PC-9 (cell line): ENCODE measurements at places on chromosomes 2 and 18. TPM values are rescaled to one million over a fixed set of nuclear protein-coding genes. Genes with fewer than 3 reads are reported as not detected.

GRCh38 chr2:47437287-47437686 is 34.3 kb downstream of the MSH2 start:
- DNase-seq: no peak
- H3K27ac ChIP-seq: no peak overlapping the region
- no peaks in the 10 kb centered on the region for H3K27me3 ChIP-seq
- no peak overlapping the region for H3K4me3 ChIP-seq
- no peaks in the 10 kb centered on the region for H3K4me1 ChIP-seq
- H3K36me3 ChIP-seq: 0 out of 2 replicates have a peak, but pooled peaks cover 14% of the 10 kb centered on the region

DNA sequence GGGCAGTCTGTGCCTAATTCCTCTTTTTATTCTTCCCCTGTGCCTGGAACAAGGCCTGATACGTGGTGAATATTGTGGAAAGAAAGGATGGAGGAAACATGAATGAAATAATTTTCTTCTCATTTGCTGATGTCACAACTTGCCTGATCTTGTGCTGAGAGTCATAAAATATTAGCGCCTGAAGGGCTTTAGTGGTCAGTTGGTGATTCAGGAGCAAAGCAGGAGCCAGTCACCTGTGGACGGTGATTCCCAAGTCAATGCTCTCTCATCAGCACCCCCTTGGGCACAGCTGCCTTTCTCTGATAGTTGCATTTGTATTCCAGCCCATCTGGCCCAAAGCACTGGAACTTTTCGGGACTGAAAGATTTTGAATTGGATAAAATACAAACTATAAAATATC is 502.6 kb upstream of the RAB12 start:
- no peak overlapping the region for H3K4me3 ChIP-seq
- no peaks in the 10 kb centered on the region for H3K27me3 ChIP-seq
- H3K4me1 ChIP-seq: no peaks in the 10 kb centered on the region
- no peaks in the 10 kb centered on the region; the same call in 1 of the 2 replicates for H3K36me3 ChIP-seq
- no peak for DNase-seq

ANO7 gene
- 6.5 and 8.5 TPM in 2 replicates for total RNA-seq

DNA sequence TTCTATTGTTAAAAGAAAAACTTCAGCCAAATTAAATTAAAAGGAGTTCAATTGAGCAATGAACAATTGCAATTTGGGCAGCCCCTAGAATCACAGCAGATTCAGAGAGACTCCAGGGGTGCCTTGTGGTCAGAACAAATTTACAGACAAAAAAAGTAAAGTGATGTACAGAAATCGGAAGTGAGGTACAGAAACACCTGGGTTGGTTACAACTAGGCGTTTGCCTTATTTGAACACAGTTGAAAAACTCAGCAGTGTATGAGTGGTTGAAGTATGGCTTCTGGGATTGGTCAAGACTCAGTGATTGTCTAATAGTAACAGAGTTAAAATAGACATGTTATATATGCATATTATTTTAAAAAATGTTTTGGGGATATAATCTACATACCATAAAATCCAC is 98.5 kb upstream of the ZSWIM2 start:
- DNase-seq: no peak
- no peaks in the 10 kb centered on the region for H3K36me3 ChIP-seq
- H3K4me1 ChIP-seq: no peaks in the 10 kb centered on the region

GREB1 gene
- total RNA-seq: 0.20 and 0.37 TPM in 2 replicates

MERTK gene
- 1.6 and 3.4 TPM in 2 replicates for total RNA-seq

DNA sequence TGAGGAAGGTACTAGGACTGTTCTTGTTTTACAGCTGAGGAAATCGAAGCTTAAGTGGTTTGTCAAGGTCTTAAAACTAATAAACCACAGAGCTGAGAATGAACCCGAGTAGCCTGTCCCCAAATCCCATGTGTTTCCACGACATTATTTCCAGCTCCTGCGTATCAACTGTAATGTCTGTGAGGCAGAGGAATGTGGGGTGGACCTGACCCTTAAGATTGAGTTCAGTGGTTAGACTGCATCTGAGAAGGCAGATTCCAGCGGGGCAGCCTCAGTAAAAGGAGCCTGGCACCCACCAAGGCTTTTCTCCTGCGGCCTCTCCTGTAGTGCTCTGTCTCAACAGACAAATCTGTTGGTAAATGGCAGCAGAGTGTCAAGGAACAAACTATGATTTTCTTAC is 81.9 kb upstream of the TMEM178A start:
- no peak overlapping the region for H3K4me3 ChIP-seq
- no peak overlapping the region for H3K27ac ChIP-seq
- no peaks in the 10 kb centered on the region for H3K27me3 ChIP-seq
- H3K36me3 ChIP-seq: no peaks in the 10 kb centered on the region
- no peaks in the 10 kb centered on the region for H3K4me1 ChIP-seq
- no peak for DNase-seq

DNA sequence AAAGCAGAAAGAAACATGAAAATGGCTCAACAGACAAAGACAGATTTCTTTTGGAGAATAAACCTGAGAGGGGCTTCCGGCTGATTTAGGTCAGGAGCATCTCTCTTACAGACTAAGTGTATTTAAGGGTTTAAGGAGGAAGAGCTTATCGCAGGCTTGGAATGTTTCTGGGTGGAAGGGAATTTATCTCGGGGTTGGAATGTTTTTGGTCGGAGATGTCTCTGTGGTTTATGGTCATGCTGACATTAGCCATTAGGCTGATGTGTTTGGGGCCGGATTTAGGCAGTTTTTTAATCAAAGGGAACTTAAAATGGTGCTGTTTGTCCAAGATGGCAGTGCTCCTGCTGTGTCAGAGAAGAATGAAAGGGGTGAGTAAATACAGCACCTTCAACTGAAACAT is 14.4 kb upstream of the PSMA8 start:
- H3K27ac ChIP-seq: no peak overlapping the region
- H3K4me3 ChIP-seq: no peak overlapping the region
- H3K36me3 ChIP-seq: no peaks in the 10 kb centered on the region

- H3K27me3 ChIP-seq: no peaks in the 10 kb centered on the region
- no peak for DNase-seq
- H3K4me1 ChIP-seq: 0 out of 2 replicates have a peak, but pooled peaks cover 9% of the 10 kb centered on the region
- H3K36me3 ChIP-seq: no peaks in the 10 kb centered on the region
- H3K4me3 ChIP-seq: no peak overlapping the region
These were observed 111.0 kb downstream of the BCL2L11 start for GRCh38 chr2:111231532-111232252.

- H3K4me1 ChIP-seq: no peaks in the 10 kb centered on the region
- H3K27ac ChIP-seq: no peak overlapping the region
- DNase-seq: no peak
- no peak overlapping the region for H3K4me3 ChIP-seq
- no peaks in the 10 kb centered on the region for H3K27me3 ChIP-seq
- no peaks in the 10 kb centered on the region for H3K36me3 ChIP-seq
These were observed 7.7 kb upstream of the MARCHF4 start for GRCh38 chr2:216379977-216380376.

DNA sequence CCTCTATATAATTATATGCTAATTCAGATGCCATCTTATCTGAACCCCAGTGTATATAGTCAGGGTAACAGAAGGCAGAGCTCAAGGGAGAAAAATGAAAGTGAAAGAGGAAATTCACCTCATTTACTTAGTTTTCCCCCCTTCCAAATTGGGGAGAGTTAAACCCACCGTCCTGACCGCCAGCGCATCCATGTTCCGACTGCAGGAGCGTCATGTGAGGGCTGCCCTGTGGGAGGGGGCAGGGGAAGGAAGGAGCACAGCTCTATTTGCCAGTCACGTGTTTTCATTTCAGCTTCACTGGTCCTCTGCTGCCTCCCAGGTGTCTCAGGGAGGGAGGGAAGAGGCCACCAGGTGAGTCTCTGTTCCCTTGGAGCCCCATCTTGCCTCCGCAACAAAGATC is 13.2 kb downstream of the CNNM4 start:
- no peaks in the 10 kb centered on the region for H3K27me3 ChIP-seq
- H3K4me1 ChIP-seq: peaks cover 44% of the 10 kb centered on the region

VWC2L gene
- not detected in 2 replicates for total RNA-seq

RTP5 gene
- not detected in 2 replicates for total RNA-seq

DNA sequence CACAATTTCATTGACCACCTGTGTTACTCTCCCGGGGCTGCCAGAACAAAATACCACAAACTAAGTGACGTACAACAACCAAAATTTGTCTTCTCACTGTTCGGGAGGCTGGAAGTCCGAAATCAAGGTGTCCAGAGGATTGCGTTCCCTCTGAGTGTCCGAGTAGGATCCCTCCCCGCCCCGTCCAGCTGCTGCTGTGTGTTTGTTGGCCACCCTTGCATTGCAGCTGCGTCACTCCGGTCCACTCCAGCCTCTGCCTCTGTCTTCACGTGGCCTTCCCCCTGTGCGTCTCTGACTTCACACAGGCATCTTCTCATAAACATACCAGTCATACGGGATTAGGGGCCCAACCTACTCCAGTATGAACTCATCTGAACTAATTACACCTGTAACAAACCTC is 251.8 kb upstream of the SMIM21 start:
- no peak for DNase-seq
- H3K27ac ChIP-seq: no peak overlapping the region
- no peaks in the 10 kb centered on the region for H3K4me1 ChIP-seq

DNA sequence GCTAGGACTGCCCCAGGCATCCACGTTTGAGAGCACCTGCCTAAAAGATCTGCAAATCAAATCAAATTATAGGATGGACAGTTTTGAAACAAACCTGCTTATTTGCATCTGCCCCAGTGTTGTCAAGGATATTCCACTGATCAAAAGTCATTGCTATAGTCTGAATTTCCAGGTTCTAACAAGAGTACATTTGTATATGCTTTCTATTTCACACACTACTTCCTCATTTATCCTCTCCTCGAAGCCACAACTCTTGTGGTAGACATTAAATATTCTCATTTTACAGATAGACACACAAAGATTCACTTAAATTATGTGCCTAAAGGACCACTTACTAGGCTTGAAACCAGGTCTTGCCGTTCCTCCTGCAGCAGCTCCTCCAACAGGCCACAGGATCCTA is 11.9 kb upstream of the TET3 start:
- DNase-seq: no peak
- no peaks in the 10 kb centered on the region for H3K4me1 ChIP-seq
- no peaks in the 10 kb centered on the region for H3K27me3 ChIP-seq

DNA sequence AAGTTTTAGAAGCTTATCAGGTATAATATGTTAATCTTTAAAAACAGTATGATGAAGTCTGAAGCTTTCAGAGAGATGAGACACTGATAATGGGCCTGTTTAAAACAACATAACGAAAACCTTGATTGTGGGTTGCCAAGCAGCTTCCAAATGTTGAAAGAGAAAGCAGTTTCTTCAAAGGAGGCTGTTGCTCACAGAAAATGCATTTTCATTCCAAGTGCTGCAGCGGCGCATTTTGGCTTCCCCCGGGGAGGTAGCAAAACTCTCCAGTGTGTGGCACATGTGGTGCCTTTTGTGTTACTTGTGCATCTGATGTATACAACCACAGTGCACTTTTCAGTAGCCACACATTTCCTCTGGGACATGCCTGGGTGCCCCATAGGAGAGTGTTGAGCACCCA is 66.1 kb downstream of the TMEFF2 start:
- no peak overlapping the region for H3K27ac ChIP-seq
- no peak overlapping the region for H3K4me3 ChIP-seq
- H3K4me1 ChIP-seq: no peaks in the 10 kb centered on the region
- H3K27me3 ChIP-seq: no peaks in the 10 kb centered on the region
- no peaks in the 10 kb centered on the region for H3K36me3 ChIP-seq

CYBRD1 gene
- 125 and 132 TPM in 2 replicates for total RNA-seq

- H3K36me3 ChIP-seq: no peaks in the 10 kb centered on the region
- DNase-seq: no peak
- H3K27ac ChIP-seq: no peak overlapping the region
- peaks cover 9% of the 10 kb centered on the region for H3K27me3 ChIP-seq
- H3K4me3 ChIP-seq: no peak overlapping the region
- no peaks in the 10 kb centered on the region for H3K4me1 ChIP-seq
These were observed 1.4 kb downstream of the NOL4 start for GRCh38 chr18:34223164-34223892.

DNA sequence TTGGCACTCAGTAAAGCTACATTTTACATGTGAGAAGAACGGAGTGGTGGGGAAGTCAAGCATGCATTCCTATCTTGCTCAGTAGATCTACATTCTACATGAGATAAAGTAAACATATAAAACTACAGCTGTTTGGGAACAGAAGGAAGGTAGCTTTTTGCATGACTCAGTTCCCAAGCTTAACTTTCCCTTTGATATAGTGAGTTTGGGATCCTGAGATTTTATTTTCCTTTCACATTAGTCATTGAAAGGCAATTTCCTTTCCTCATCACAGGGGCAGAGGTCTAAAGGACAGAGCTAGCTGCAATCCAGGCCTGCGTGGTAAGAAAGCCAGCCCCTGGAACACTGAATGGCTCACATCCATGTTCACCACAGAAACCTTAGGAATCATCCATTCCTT is 257.2 kb downstream of the SRBD1 start:
- no peak for DNase-seq
- peak overlapping the region; percentile 53 for H3K27ac ChIP-seq
- H3K27me3 ChIP-seq: no peaks in the 10 kb centered on the region
- no peak overlapping the region for H3K4me3 ChIP-seq
- no peaks in the 10 kb centered on the region for H3K36me3 ChIP-seq
- peaks cover 22% of the 10 kb centered on the region for H3K4me1 ChIP-seq

DNA sequence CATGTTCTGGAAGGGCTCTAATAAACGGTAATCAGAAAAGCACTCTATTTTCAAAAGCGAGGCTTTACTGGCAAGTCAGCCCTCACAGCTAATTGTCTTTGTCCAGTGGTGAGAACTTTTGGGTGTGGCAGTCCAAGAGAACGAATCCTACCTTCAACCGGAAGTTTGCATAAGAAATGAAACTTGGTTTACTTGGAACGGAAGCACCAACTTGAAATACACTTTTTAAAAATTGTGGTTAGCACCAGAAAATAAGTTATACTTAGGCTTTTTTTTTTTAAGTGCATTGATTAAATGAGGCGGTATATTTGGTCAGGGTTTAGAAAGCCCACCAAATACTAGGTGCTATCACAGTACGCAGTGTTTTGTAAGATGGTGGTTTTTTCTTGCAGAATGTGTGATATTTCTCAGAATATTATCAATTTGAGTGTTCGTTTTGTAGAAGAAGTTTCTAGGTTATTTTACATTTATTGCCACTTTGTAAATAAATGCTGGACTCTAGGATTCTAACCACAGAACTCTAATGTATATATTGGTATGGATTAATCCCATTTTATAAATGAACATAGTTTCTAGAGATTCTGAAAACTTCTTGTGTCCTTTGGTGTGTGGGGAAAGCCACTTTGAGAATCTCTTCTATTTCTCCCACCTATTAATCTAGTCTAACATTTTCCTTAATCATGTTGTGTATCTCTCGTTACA is 1.2 kb downstream of the MYL12A start:
- no peaks in the 10 kb centered on the region for H3K27me3 ChIP-seq
- peak overlapping the region; percentile 86 for H3K4me3 ChIP-seq
- H3K27ac ChIP-seq: peak overlapping the region; percentile 87
- H3K36me3 ChIP-seq: peaks cover 30% of the 10 kb centered on the region

CFAP221 gene
- total RNA-seq: not detected in 2 replicates

NETO1 gene
- not detected in 2 replicates for total RNA-seq

GRCh38 chr2:236156860-236157194 is 11.4 kb downstream of the GBX2 start:
- no peaks in the 10 kb centered on the region for H3K36me3 ChIP-seq
- H3K27me3 ChIP-seq: no peaks in the 10 kb centered on the region
- no peaks in the 10 kb centered on the region for H3K4me1 ChIP-seq

DNA sequence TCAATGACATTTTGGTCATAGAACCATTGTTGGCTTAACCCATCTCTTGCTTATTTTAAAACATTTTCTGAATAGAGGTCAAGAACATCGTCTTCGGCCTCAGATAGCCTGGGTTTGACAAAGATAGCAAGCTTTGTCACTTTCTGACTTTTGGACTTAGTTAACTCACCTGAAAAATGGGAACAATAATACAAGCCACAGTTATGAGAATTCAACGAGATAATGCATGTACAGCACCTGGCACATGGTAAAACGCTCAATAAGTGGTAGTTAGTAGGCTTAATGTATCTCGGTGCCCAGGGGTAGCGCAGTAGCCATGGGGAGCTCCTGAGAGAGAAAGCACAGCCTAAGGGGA is 446 bp upstream of the COPS7B start:
- DNase-seq: no peak
- peaks cover 18% of the 10 kb centered on the region for H3K4me1 ChIP-seq
- H3K36me3 ChIP-seq: peaks cover 5% of the 10 kb centered on the region; the same call in 1 of the 2 replicates
- H3K27me3 ChIP-seq: no peaks in the 10 kb centered on the region
- 0 out of 2 replicates have a peak overlapping the region, but pooled peaks have one; percentile 18 for H3K27ac ChIP-seq
